ENCODE measurements at places on chromosomes 12 and 14. TPM values are rescaled to one million over a fixed set of nuclear protein-coding genes. Genes with fewer than 3 reads are reported as not detected.
A peak's percentile ranks its signal among the peaks of the same experiment; 100 is the strongest.

GRCh38 chr12:1575408-1576401 is 18.7 kb downstream of the FBXL14 start:
- DNase-seq, result no peak

DNA sequence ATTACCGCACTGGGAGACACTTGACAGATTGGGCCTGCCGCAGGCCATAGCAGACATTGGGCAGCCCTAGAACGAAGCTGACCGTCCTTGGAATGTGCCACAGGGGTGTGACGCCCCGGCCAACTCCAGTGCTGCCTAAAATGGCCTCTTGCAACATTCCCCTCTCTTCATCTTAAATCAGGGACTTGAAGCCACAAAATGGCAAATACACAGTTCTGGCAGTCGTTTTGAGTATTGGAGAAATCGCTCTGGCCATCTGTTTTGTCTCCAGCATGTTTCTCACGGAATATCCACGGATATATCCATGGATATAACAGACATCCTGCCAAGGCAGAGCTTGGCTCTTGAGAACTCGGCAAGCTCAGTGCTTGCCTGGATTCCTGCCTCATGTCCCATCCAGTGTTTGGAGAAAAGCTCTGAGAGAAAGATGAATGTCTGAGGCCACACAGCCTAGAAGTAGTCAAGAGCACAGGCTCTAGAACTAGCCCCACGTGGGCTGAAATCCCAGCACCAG is 158.4 kb downstream of the CHST11 start:
- DNase-seq, result peak; percentile 22

- DNase-seq, result no peak
These were observed 120.1 kb downstream of the ASCL4 start for GRCh38 chr12:107894589-107894988.

DNA sequence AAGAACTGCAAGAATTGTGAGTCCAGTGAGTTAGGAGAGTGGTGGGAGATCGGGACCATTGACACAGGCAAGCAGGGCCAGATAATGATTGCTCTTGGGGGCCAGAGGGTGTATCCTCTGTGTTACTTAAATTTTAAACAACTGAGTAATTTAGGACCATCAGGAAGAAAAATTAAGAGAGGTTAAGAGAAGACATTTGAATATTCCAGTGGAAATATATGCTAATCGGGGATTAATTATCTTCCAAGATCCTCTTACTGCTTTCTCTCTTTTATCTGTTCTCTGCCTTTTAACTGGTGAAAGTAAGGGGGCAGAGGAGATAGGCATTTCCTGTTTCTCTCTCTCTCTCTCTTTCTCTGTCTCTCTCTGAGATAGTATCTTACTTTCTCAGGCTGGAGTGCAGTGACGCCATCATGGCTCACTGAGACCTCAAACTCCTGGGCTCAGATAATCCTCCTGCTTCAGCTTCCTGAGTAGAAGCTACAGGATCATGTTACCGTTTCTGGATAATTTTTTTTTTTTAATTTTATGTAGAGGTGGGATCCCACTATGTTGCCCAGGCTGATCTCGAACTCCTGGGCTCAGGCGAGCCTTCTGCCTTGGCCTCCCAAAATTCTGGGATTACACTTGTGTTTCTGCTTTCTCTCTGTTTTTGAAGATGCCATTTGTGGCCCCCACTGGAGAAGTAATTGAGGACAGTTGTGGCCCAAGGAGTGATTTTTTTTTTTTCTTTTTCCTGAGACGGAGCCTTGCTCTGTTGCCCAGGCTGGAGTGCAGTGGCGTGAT is 85.1 kb downstream of the DIP2B start:
- no peak for DNase-seq

Gene ASPG
- polyA plus RNA-seq, result 2.5 TPM

- DNase-seq, result no peak
These were observed 142.5 kb downstream of the PHLDA1 start for GRCh38 chr12:75888874-75889613.

DNA sequence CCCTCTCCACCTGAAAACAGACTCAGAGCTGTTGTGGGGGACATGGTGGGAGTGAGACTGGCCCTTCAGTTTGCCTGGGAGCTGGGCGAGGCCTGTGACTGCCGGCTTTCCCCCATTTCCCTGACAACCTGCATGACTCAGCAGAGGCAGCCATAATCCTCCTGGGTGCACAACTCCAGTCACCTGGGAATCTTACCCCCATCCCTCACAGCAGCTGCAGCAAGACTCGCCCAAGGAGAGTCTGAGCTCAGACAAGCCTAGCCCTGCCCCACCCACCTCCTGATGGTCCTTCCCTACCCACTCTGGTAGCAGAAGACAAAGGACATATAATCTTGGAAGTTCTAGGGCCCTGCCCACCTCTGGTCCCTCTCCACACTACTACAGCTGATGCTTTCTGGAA is 207.3 kb upstream of the ARID2 start:
- DNase-seq, result no peak

DNA sequence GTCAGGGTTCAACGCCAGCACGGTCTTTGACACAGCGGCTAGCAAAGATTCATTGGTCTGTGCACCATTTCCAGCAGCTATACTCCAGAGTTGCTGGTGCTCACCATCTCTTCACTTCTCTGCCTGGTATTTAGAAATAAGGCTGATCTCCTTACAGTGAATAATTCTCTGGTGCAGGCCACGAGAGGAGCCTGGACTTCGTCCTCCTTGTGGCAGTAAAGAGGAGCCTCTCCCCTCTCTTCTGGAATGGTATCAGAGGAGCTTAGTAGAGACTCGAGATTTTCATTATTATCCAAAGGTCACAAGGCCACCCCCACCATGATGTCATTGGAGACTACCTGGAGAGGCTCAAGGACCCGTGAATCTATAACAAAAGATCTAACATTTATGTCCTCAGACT is 30.8 kb upstream of the BCL2L14 start:
- no peak for DNase-seq

GRCh38 chr12:75528272-75528671 is 16.9 kb upstream of the KRR1 start:
- no peak for DNase-seq

Gene CCDC197
- polyA plus RNA-seq, result 0.13 TPM

- DNase-seq, result no peak
These were observed 36.3 kb upstream of the SINHCAF start for GRCh38 chr12:31362115-31362758.

DNA sequence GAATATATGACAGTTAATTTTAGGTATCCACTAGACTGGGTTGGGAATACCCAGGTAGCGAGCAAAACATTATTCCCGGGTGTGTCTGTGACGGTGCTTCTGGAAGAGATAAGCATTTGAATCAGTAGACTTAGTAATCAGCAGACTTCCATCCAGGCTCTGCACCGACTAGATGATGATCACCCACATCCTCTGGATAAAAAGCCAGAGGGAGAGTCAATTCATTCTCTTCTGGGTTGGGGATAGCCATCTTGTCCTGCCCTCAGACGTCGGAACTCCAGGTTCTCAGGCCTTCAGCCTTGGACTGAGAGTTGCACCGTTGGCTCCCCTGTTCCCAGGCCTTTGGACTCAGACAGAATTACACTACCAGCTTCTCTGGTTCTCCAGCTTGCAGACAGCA is 168.0 kb downstream of the PHLDA1 start:
- DNase-seq, result no peak

Gene TOMM20L
- polyA plus RNA-seq, result 0.43 TPM

DNA sequence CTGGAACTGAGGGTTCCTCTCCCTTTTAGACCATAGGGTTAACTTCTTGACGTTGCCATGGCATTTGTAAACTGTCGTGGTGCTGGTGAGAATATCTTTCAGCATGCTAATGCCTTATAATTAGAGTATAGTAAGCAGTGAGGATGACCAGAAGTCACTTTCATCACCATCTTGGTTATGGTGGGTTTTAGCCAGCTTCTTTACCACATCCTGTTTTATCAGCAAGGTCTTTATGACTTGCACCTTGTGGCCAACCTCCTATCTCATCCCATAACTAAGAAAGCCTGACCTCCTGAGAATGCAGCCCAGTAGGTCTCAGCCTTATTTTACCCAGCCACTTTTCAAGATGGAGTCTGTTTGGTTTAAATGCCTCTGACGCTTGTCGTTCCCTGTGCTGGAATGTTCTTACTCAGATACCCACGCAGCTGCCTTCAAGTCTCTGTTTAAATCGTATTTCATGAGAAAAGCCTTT is 44.2 kb downstream of the BBS10 start:
- no peak for DNase-seq

GRCh38 chr12:132772606-132773005 is 11.0 kb upstream of the ANKLE2 start:
- no peak for DNase-seq

Gene PRB2
- not detected for polyA plus RNA-seq

GRCh38 chr14:93717668-93718320 is 70.5 kb downstream of the PRIMA1 start:
- DNase-seq, result no peak

Gene C12orf56
- 1.2 TPM for polyA plus RNA-seq

Gene STYK1
- polyA plus RNA-seq, result 0.13 TPM

Gene ANKRD33
- 0.10 TPM for polyA plus RNA-seq

GRCh38 chr14:73752297-73752992 is 38.3 kb upstream of the PNMA1 start:
- no peak for DNase-seq

- no peak for DNase-seq
These were observed 1.6 kb upstream of the SLC6A13 start for GRCh38 chr12:264269-264668.

- no peak for DNase-seq
These were observed 47.1 kb downstream of the SYNE2 start for GRCh38 chr14:63899953-63900352.

Gene TMEM179
- 1.1 TPM for polyA plus RNA-seq

Gene CMA1
- polyA plus RNA-seq, result not detected

- no peak for DNase-seq
These were observed 89.6 kb downstream of the SCARB1 start for GRCh38 chr12:124774054-124774461.

DNA sequence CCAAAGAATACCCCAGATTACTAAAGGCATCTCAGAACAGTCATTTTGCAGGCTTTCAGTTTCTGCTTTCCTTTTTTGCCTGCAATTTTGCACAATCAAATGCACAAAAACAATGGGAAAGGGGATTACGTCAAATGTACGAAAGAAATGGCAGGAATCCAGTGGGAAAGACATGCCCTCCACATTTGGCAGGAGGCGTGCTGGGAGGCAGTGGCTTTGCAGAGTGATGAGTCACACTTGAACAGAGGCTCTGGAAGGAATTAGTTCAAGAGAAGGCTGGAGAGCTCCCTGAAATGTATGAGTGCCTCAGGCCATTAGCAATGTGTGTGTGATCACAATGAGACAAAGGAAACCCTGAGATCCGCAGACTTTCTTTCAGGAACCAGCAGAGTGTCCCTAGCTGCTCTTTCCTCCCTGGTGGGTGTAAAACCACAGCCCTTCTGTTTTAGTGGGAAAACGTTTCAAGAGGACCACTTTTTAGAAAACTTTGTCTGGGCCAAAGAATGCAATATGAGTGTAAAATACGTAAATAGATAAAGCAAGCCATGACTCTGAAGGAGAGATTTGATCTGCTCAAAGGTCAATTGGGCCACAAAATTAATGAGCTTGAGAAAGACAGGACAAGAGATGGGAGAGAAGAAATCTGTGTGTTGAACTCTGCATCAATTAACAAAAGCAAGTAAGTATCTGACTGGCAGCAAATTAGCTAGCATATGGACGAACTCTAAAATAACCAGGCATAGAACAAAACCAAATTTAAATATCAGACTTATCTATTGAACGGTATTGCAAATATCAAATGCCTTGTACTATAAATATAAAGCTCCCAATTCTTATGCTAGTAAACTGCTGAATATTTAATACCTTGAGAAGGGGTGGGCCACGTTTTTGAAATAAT is 155.4 kb upstream of the PDE3A start:
- DNase-seq, result peak; percentile 88

DNA sequence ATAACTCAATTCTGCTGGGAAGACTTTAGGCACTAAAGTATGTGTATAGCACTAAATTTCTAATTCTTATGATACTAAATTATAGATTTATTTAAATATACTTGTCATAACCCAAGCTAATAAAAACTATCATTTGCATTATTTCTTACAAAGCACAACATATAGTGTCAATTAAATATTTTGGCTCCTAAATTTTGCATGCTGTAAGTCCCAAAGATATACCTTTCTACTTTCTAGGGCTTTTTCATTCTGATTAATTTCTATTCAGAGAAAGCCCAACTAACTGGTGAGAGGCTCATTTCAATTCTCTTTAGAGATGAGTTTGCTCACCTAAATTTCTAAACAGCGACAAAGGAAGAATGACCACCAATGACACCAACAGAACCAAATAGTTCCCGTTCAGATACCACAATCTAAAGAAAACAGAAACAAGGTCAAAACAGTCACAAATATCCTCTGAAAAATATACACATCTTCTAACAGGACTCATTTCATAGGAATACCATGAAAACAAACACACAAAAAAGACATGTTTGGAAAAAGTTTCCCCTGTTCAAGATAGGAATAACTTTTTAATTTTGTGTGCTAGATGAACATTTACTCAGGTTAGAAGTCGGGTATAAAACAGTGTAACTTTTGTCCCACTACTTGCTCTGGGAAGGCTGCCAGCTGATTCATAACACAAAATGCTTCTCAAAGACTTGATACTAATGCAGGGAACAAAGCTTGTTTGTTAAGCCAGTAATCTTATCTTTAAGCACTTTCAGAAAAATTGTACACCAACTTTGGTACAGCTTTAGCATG is 7.6 kb downstream of the SLC38A2 start:
- DNase-seq, result no peak

DNA sequence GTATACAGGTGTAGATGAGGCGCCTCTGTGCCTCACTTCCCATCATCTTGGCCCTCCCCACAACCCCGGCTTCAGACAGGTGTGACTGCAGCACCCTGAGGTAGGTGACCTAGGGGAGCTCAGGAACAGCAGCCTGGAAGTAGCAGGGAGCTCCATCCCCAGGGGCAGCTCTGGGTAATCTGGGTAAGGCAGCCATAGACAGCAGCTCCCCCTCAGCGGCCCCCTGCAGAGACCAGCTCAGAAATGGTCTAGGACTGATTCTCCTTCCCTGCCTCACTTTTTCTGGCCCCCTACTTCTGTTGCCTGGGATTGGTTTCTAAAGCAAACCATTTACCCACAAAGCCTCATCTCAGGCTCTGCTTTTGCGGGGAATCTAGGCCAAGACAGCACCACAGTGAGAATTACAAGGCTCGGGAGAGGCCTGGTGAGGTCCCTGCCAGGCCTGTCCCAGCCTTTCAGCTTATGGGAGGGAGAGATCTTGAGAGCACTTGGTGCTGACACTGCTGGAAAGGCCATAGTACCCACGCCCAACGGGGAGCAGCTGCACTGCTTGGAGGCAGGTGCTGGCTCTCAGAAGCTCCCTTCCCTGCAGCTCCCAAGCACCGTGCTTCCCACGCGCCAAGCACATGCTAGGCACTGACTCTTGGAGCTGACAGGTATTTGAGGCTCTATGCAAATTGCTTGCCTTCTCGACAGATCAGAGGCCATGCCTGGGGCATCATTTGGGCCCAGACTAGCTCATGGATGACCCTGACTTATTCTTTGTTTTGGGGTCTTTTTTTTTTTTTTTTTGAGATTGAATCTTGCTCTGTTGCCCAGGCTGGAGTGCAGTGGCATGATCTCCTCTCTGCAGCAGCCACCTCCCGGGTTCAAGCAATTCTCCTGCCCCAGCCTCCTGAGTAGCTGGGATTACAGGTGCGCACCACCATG is 45.1 kb upstream of the TRAF3 start:
- no peak for DNase-seq

Gene AQP6
- 0.14 TPM for polyA plus RNA-seq

- DNase-seq, result no peak
These were observed 73.8 kb downstream of the DERA start for GRCh38 chr12:15984963-15985362.

Gene CISTR
- not detected for polyA plus RNA-seq

Gene WDR20
- polyA plus RNA-seq, result 23.2 TPM

Gene TGM1
- 0.86 TPM for polyA plus RNA-seq

Gene TDG
- 32.5 TPM for polyA plus RNA-seq

Measured in forelimb muscle (tissue), 1 donor.